ENCODE measurements at places on chromosomes 2 and 18.

- no peak for DNase-seq
These were observed 129.7 kb downstream of the PHLPP1 start for GRCh38 chr18:62844850-62845643.

- no peak for DNase-seq
These were observed 2.6 kb upstream of the FAM136A start for GRCh38 chr2:70304498-70304897.

GRCh38 chr2:136057802-136058140, 60.2 kb downstream of the CXCR4 start:
- DNase-seq, result no peak

DNA sequence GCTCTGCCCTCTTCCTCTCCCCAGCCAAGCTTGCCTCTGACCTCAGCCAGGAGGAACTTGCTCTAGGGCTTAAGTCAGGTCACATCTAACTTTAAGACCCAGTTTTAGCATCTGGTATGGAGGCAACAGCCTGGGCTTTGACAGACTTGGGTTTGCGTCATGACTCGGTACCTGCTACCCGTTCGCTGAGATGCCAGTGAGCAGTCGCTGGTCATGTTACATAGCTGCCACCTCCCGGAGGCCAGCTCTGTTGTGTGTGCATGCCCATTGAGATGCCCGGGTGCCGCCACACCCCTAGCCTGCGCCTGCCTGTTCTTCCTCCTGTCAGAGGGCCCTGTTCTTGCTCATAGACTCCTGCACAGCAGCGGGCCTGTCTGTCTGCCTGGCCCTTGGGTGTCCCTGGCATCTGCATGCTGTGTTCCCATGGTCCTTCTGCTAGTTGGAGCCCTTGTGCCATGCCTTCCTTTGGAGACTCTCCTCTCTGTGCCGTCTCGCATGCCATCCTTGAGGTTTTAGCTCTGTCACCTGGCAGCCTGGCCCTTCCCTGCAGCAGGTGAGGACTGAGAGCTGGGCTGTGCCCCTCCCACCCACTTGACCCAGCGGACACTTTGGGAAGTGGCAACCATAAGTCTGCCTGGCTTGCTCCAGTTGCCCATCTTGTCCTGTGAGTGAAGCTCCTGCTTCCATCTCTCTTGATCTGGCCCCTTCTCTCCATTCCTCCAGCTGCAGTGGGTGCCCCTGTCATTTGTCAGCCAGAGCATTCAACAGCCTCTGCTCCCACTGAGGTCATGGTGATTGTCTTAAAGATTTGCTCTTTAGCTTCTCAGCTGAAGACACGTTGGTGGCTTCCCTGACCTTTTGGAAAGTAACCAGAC, 24.9 kb downstream of the ASAP2 start:
- DNase-seq, result no peak

DNA sequence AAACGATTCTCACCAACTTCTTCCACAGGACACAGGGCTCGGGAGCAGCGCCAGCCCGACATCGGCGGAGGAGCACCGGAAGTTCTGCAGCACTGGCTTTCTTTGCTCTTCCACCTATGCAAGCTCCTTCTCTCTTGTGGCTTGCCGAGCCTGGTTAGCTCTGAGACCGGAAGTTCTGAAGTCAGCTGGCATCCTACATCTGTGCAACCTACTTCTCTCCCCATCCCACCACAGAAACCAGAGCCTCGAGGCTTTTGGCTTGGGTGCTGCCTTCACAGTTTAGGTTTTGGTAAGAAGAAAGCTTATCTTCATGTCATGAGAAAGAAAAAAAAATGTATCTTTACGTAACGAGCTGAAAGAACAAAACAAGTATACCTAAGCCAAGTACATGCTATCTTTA, 111.7 kb downstream of the ANKRD44 start:
- peak; percentile 75 for DNase-seq

- no peak for DNase-seq
These were observed 42.9 kb upstream of the KLHL29 start for GRCh38 chr2:23342075-23342474.

DNA sequence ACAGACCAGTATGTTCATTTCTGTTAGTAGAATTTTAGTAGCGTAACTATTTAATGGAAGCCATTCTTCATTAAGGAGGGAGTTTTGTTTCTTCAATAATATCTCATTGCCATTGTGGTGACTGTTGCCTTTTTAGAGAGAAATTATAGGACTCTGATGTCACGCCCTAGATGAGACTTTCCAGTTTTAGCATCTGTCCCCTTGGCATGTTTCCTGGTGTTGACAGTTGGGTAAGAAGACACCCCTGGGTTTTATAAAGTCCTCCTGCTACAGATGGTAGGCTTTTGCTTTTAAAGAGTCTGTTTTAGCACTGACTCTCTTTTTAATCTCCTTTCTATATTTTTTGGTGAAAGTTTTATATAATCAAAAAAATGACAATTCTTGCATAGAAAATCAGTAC, 41.9 kb downstream of the KCNJ3 start:
- no peak for DNase-seq

- no peak for DNase-seq
These were observed 13.9 kb upstream of the SMCHD1 start for GRCh38 chr18:2641638-2642037.

- DNase-seq, result no peak
These were observed 141.1 kb downstream of the HRH4 start for GRCh38 chr18:24601585-24601984.

DNA sequence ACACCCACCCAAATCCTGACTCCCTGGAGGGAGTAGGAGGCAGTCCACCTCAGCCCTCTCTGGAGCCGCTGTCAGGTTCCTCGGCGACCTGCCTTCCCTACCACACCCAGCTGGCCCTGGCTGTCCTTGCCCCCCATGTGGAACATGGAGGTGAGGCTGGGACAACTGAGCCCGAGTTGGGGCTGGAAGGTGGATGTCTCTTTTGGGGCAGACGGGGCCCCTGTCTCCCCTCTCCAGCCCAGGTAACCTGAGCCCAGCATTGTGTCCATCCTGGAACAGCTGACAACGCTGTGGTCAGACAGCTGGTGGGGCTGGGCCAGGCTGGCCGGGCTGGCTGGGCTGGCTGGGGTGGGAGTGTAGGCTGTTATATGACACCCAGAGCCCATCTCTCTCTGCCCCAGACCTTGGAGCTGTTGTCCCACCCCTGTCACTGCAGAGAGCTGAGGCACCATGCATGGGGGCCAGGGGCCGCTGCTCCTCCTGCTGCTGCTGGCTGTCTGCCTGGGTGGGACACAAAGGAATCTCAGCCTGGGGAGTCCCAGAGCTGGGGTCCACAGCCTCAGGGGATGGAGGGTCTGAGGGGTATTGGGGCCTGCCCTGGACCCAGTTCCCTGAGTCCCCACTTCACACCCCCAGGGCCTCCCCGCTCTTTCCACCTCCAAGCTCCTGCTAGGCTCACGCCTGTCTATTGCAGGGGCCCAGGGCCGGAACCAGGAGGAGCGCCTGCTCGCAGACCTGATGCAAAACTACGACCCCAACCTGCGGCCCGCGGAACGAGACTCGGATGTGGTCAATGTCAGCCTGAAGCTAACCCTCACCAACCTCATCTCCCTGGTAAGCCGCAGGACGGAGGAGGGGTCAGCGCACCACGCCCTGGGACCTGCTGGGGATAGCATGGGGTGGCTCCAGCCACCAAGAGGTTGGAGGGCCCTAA, at the start of gene CHRNG:
Gene CHRNG (plus strand): TSS at position 395 of the 934 bp plus-strand sequence. CDS start 56 bp downstream, at position 451.
- no peak for DNase-seq

DNA sequence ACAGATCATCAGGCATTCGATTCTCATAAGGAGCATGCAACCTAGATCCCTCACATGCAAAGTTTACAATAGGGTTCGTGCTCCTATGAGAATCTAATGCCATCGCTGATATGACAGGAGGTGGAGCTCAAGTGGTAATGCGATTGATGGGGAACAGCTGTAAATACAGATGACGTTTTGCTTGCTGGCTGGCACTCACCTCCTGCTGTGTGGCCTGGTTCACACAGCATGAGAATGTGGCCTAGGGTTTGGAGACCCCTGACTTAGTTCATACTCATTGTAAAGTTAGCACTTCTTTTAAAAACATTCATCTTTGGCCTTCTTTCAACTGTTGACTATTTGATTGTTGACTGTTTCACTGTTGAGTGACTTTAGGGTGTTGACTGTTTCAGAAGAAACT, 8.7 kb upstream of the CHMP1B start:
- DNase-seq, result no peak
